ENCODE measurements at places on chromosomes 4 and X.

- no peak for DNase-seq
Measured at GRCh38 chr4:67160394-67160793, 384.9 kb downstream of the CENPC start.

DNA sequence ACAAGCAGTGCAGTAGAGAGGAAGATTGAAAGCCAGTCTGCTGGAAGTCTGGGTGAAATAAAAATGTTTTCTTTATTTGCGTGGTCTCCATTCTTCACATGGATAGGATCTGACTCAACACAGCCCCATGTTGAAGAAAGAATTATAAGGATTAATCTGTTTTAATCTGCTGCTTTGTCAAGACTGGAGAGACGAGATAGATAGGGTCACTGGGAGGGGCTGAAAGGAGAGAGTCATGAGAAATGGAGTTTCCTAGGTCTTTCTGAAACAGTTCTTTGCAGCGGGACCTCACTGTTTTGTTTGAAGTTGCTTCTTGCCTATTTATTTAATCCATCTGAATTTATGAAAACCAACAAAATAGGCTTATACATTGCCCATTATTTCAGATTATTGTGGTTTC lies 32.4 kb upstream of the RHOH start:
- no peak for DNase-seq

DNA sequence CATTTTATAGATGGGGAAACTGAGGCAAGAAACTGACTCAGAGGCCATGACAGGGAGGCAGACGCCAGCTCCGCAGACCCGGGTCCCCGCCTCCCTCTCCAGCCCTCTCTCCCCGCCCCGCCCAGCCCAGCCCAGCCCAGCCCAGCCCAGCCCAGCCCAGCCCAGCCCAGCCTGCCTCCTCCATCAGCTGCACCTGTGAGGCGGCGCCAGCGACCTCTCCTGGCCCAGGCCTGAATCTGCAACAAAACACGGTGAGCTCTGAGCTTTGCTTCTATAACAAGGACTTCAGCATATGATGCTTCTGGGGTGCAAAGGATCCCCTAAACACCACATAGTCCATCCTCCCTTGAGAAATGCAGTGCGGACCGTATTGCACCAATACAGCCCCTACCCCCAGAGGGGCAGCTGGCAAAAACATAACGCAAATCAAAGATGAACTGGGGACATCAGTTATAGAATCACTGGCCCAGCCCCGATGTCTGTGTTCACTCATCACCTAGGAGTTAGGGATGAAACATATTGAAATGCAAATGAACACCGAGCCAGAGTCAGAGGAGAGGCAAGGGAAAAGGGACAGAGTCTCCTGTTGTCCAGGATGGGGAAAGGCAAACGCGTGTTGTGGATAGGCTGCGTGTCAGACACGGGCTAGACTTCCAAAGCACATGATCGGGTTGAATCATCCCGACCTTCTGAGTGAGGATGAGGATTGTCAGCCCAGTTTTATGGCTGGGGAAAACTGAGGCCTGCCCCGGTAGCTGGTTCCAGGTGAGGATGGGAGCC lies 216.1 kb upstream of the PSAPL1 start:
- DNase-seq = no peak

GRCh38 chr4:76296286-76296820 lies 10.2 kb upstream of the STBD1 start:
- no peak for DNase-seq

GRCh38 chr4:52714597-52715254 lies 36.5 kb downstream of the ERVMER34-1 start:
- DNase-seq = no peak

- DNase-seq = no peak
Measured at GRCh38 chrX:11431786-11432185, 138.6 kb downstream of the AMELX start.

GRCh38 chr4:118226311-118227010 lies 126.3 kb downstream of the PRSS12 start:
- DNase-seq = no peak

DNA sequence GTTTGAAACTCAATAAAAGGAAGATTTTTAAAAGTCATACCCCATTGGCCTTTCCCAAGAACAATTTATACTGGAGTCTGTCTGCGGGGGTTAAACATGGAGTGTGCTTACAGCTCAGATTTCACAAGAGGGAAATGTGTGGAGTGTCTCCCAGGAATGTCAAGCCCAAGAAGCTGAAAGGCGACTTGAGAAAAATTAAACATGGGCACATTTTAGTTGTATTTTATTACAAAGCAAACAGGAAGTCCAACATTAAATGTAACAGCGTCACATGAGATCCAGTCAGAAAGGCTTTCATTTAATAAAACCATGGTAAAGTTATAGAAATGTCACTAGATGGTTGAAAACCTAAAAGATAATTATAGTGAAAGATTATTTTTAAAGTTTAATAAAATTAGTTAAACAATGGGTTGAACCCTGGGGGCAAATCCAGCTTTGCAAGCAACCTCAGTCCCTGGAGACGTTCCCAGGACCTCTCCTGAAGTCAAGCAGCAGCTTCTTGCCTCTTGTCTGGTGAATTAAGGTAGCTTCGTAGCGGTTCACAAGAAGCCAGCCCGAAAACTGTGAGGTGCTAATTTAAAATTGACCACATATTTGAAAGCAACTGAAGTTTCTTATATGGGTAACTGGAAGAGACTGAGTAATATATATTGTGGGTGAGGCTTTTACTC lies 168.4 kb upstream of the EDNRA start:
- no peak for DNase-seq

- no peak for DNase-seq
Measured at GRCh38 chrX:155027509-155028066, 944 bp downstream of the FUNDC2 start.

- DNase-seq = no peak
Measured at GRCh38 chr4:183326853-183327252, 4.6 kb upstream of the CLDN24 start.

DNA sequence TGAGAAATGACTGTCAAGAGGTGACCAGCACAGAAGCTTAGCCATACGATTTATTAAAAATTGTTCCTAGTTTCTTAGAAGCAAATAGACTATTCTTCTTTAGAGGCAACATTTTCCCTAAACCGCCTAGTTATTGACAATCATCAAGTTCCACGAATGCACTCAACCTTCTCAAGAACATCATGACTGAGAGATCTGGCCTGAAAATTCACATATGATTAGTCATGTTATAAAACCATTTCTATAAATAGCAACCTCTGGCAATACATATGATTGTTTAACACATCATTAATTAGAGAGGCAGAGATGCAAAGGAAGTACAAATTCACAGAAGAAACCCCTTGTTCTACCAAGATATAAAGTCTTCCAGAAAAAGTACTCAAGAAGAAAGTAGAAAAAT lies 6.7 kb downstream of the NUP62CL start:
- no peak for DNase-seq

GRCh38 chrX:120021927-120022326 lies 55.6 kb downstream of the RHOXF2B start:
- DNase-seq = no peak

GRCh38 chrX:31168551-31168950 lies 96.7 kb upstream of the FTHL17 start:
- no peak for DNase-seq

GRCh38 chr4:82360298-82361177 lies 13.3 kb downstream of the HNRNPD start:
- no peak for DNase-seq

GRCh38 chrX:15500497-15500966 lies at the start of gene BMX:
TSS of gene BMX (plus strand) at chrX:15500807. CDS start at chrX:15508354, 7,547 bp downstream.
- DNase-seq = no peak

DNA sequence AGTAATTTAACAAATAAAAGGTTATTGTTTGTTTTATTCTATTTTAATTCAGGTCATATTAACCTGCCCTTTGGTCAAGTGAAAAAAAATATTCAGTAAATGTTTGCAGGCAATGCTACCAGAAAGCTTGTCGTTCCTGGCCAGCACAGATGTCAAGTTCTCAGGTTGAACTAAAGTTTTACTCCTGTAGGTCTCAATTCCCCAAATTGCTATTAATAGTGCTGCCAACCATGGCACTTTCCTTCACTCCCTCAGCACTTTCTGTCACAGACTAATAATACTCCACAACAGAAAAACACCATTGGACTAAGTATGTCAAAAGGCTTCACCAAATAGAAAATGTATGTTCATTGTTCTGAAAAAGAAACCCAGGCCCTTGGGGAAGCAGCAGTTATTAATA lies 79.2 kb upstream of the C4orf54 start:
- no peak for DNase-seq

DNA sequence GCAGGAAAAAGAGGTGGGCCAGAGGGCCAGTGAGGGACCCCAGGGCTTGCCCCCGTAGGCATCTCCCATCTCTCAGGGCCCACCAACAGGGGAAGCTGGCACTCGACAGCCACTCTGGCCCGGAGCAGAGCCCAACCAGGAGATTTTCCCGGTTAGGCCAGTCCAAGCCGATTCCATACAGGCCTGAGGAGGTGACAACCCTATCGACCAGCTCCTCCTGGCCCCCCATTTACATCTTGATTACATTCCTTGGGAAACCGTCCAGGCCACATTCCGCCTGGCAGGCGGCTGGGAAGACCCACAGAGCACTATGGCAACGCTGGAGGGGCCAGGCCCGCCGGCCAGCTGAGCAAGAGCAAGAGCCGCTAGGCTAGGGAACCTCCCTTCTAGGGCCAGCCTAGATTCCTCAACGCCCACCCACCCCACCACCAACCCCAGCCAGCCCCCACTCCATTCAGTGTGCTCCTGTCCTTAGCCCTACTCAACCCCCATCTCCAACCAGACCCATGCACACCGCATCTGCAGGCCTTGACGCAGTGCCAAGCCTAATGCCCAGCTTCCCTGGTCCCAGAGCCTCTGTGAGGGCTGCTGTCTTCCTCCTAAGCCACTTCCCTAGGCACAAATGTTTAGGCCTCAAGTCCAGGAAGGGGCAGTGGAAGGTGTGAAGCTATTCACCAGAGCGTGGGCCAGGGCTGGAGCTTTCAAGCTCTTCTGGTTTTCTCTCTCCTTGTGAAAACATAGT lies 161.2 kb downstream of the EFNB1 start:
- DNase-seq = no peak

DNA sequence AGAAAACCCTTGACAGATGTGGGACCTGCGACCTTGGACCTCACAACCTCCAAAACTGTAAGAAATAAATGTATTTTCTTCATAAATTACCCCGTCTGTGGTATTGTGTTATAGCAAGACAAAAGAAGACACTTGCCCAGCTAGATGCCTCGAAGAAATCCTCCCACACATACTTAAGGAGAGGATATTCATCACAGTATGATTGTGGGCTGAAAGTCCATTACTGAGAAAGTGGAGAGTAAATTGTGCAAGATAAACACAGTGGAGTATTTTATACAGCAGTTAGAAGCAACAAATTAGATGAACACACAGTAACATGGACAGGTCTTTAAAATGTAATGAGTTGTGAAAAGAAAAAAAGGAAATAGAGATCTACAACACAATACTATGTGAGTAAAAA lies 25.8 kb upstream of the PLA2G12A start:
- DNase-seq = no peak

GRCh38 chr4:93346840-93347239 lies 481.7 kb upstream of the ATOH1 start:
- no peak for DNase-seq

- no peak for DNase-seq
Measured at GRCh38 chr4:32551943-32552342, 1831.8 kb downstream of the PCDH7 start.

- DNase-seq = no peak
Measured at GRCh38 chrX:69195192-69195591, 29.9 kb upstream of the PJA1 start.

- DNase-seq = no peak
Measured at GRCh38 chr4:8580321-8581093, at the start of gene GPR78. TSS of gene GPR78 (plus strand) at chr4:8580392. CDS start at chr4:8580983, 591 bp downstream.

DNA sequence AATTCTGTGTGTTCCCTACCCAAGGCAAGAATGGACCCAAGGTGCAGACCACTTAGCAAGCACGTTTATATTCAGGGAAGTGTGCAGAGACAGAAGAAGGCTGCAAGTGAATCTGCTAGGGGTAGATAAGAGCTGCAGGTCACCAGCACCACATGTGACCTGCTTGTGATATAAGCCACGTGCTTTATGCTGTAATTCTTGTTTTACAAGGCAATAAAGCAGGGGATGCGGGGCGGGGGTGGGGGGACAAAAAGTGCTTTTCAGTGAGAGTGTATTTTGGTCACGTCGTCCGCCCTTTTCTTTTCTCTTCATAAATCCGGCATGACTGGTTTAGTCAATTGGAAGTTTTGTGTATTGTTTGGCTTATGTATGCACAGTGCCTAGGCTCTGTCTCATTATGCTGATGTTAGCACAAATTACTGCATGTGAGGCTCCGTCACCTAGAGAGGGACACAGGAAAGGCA lies 192.7 kb downstream of the RBMX2 start:
- no peak for DNase-seq

DNA sequence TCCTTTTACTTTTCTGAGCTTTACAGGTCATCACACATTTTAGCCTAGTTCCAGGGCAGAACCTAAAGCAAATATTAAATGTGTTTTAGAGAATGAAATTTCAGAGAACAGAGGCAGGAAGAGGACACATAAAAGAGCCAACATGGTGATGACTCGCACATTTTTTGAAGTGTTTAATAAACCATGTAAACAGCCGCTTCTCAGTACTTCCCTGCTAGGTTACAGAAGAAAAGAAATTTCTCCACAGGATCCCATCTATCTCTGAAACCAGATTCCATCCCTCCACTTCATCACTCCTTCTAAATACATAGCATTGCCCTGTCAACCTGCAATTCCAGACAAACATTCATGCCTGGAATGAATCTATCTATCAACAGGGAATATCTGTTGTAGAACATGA lies 949.5 kb upstream of the PCDH7 start:
- no peak for DNase-seq

DNA sequence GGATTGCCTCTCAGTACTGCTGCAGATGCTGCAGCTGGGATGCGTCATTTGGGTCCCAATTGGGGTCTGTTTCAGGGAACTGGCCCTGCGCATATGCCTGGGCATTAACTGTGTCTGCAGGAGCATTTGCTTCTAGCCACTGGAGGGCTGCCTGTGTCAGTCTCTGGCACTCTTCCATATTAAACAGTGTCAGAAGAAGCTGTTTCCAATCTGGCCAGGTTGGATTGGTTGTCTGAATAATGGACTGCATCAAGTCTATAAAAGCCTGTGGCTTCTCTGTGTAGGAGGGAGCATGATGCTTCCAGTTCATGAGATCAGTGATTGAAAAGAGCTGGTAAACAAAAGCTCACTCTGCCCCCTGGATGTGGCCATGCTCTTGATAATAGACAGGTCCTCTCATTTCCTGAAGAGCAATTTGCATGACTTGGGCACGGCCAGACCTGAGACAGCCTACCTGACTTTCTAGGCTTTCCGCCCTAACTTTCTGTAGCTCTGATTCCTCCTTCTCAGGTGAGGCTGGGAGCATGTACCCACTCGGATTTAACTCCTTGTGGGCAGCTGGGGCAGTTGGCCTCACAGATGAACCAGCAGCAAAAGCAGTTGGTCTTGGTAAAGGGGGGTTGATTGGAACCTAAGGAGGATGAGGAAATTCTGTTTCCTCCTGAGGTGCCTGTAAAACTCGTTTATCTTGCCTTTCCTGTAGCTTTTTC lies 29.2 kb downstream of the SULT1E1 start:
- no peak for DNase-seq

GRCh38 chr4:40842725-40843423 lies 93.1 kb downstream of the NSUN7 start:
- DNase-seq = no peak

GRCh38 chrX:151082077-151082948 lies 94.1 kb upstream of the GPR50 start:
- DNase-seq = peak; percentile 42

- DNase-seq = no peak
Measured at GRCh38 chrX:105658136-105658535, 164.2 kb upstream of the NRK start.

GRCh38 chr4:139144161-139144859 lies 32.7 kb downstream of the ELF2 start:
- no peak for DNase-seq
